Neuronal stem cell (in vitro differentiated cells): ENCODE measurements at places on chromosomes 2 and 18.
A peak's percentile ranks its signal among the peaks of the same experiment; 100 is the strongest.

GRCh38 chr2:45698554-45698953, 47.1 kb downstream of the PRKCE start:
- H3K36me3 ChIP-seq = no peaks in the 10 kb centered on the region
- H3K4me1 ChIP-seq = peaks cover 7% of the 10 kb centered on the region
- DNase-seq = no peak
- H3K4me3 ChIP-seq = no peak overlapping the region
- no peaks in the 10 kb centered on the region for H3K27me3 ChIP-seq

- H3K27me3 ChIP-seq = no peaks in the 10 kb centered on the region
- H3K4me1 ChIP-seq = peaks cover 11% of the 10 kb centered on the region
- H3K36me3 ChIP-seq = peaks cover 13% of the 10 kb centered on the region
Observed at GRCh38 chr2:24920809-24921441, 888 bp upstream of the ADCY3 start.

GRCh38 chr2:55902971-55903370, 20.6 kb downstream of the EFEMP1 start:
- H3K36me3 ChIP-seq = no peaks in the 10 kb centered on the region
- H3K27ac ChIP-seq = no peak overlapping the region
- DNase-seq = no peak
- no peaks in the 10 kb centered on the region for H3K27me3 ChIP-seq
- H3K4me1 ChIP-seq = no peaks in the 10 kb centered on the region

DNA sequence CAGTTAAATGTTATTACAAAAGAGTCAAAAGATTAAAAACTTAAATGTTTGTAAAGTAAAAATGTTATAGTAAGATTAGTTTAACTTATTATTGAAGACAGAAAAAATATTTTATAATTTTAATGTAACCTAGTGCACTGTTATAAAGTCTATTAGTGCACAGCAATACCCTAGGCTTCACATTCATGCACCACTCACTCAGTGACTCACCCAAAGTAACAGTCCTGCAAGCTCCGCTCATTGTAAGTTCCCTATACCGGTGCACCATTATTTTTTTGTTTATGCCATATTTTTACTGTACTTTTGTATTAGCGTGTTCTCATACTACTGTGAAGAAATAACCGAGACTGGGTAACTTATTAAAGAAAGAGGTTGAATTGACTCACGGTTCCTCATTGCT, 759.7 kb upstream of the CDH7 start:
- no peaks in the 10 kb centered on the region for H3K27me3 ChIP-seq
- no peaks in the 10 kb centered on the region for H3K4me1 ChIP-seq
- no peaks in the 10 kb centered on the region for H3K36me3 ChIP-seq
- H3K4me3 ChIP-seq = no peak overlapping the region
- no peak overlapping the region for H3K27ac ChIP-seq

GRCh38 chr18:24987303-24988252, 364.4 kb downstream of the ZNF521 start:
- H3K4me1 ChIP-seq = peaks cover 15% of the 10 kb centered on the region
- no peaks in the 10 kb centered on the region for H3K27me3 ChIP-seq
- no peaks in the 10 kb centered on the region for H3K36me3 ChIP-seq
- H3K27ac ChIP-seq = peak overlapping the region; percentile 26

DNA sequence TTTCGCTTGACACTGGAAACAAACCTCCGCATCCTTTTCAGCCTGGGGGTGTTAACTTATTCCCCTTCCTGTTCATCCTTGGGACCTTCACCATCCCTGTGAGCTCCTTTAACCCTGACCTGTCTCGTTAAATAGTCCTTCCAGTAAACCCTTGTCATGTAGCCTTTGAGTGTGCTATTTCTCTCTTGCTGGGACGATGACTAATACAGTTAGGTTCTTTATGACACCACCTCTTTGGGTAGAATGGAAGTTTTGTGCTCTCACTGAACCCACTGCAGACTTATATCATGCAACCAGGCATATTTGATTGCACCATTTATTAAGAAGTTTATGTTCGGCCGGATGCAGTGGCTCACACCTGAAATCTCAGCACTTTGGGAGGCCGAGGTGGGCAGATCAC, 40.5 kb upstream of the GAREM1 start:
- no peaks in the 10 kb centered on the region for H3K36me3 ChIP-seq
- H3K4me3 ChIP-seq = no peak overlapping the region
- no peaks in the 10 kb centered on the region for H3K27me3 ChIP-seq
- no peak for DNase-seq
- no peaks in the 10 kb centered on the region for H3K4me1 ChIP-seq
- no peak overlapping the region for H3K27ac ChIP-seq

DNA sequence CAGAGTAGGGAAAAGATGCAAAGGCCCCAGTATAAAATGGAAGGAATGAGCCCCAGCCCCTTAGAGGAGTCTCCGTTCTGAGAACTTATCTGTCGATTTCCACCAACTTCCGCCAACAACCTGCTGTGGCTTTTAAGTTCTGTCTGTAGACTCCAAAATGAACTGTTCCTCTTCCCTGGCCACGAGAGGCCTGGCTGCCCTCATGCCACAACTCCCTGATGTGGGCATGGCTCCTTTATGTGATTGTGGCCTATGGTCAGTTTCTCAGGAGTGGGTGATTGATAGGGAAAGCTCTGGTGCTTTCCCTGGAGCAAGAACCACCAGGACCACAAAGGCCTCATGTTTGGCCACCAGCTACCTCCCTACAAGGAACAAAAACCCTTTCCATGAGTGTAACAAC, 18.8 kb upstream of the CD207 start:
- no peaks in the 10 kb centered on the region for H3K36me3 ChIP-seq
- peaks cover 2% of the 10 kb centered on the region for H3K4me1 ChIP-seq
- no peak for DNase-seq
- H3K27me3 ChIP-seq = peaks cover 17% of the 10 kb centered on the region
- H3K4me3 ChIP-seq = no peak overlapping the region
- no peak overlapping the region for H3K27ac ChIP-seq

GRCh38 chr18:35172451-35173035, 68.3 kb upstream of the ZNF397 start:
- no peak overlapping the region for H3K27ac ChIP-seq
- H3K36me3 ChIP-seq = no peaks in the 10 kb centered on the region
- no peaks in the 10 kb centered on the region for H3K27me3 ChIP-seq
- H3K4me3 ChIP-seq = no peak overlapping the region
- no peaks in the 10 kb centered on the region for H3K4me1 ChIP-seq

DNA sequence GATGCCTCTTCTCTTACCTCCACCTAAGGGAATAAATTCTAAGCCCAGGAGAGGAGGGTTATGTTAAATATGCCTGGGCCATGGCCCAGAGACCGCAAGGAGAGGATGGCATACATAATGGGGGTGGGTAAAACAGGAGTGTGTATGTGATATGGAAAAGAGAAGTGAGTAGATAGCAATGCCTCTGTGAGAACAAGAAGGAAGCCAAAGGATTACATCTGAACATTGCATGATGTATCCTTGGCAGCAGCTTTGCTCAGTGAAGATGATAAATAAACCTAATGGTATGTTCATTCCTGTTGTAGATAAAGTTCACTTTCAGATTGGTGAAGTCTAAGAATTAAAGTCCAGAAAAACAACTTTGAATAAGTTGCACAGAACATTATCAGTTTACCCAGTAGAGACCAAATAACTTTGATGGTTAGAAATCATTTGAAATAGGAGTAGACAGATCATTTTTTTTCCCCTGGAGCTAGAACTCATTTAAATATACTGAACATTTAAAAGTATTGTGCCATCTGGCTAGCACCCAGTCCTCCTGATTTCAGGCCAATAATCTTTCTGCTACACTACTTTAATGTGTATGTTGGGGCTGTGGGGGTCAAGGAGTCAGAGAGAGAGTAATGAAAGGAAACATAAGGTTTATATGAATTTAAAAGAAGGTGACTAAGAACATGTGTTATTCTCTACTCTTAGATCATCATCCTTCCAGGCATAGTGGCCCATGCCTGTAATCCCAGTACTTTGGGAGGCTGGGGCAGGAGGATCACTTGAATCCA, 231.7 kb downstream of the PARD3B start:
- no peaks in the 10 kb centered on the region for H3K36me3 ChIP-seq
- no peak for DNase-seq
- H3K27me3 ChIP-seq = no peaks in the 10 kb centered on the region
- H3K4me1 ChIP-seq = peaks cover 4% of the 10 kb centered on the region
- no peak overlapping the region for H3K27ac ChIP-seq

DNA sequence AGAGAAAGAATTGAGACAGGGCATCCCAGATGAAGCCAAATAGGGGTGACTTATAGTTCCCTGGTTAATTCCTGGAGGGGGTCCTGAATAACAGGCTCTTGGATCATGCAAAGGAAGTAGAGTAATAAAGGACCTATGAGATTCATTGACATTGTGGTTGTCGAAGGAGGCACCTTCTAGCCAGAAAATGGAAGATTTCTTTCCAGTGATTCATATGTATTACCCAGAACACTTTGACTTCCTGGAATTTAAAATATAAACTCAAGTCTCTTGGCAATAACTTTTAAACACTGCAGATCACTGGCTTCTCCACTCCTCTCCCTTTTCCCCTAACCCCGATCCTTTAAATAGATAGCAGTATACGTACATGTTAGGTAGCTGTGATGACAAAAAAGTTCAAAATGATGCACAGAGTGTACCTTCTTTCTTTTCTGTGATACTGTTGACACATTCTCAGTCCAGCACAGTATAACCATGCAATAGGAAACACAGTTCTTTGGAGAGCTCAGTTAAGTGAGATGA, 211.8 kb downstream of the LTBP1 start:
- no peak overlapping the region for H3K27ac ChIP-seq
- DNase-seq = no peak
- no peaks in the 10 kb centered on the region for H3K4me1 ChIP-seq
- no peaks in the 10 kb centered on the region for H3K27me3 ChIP-seq

GRCh38 chr2:37569131-37569823, 102.2 kb downstream of the CDC42EP3 start:
- H3K4me1 ChIP-seq = peaks cover 12% of the 10 kb centered on the region
- no peaks in the 10 kb centered on the region for H3K27me3 ChIP-seq
- H3K27ac ChIP-seq = no peak overlapping the region

DNA sequence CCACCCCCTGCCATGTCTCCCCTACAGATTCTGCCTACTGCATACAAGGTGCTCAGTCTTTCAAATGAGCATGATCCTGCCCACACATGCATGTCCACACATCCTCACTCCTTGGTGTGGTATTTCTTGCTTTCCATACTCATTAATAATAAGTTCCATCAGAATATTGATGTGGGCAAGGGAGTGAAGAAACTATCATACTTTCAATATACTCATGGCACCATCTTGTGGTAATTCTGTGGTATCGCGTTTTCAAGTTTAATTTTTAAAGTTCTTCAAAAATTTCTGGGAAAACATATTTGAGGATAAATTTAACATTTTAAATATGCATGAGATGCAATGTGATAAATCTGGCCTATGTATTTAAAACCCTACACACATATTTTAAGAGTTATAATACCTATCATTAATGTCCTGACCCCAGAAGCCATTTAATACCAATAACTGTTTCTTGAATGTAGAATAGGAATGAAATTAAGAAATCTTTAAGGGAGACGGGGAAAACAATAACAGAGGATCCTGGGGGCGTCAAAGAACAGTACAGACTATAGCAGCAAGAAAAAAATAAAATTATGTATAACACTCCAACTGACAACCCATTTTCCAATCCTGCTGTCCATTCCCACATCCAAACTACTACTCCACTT, 110.1 kb downstream of the ZNF385B start:
- DNase-seq = no peak
- no peaks in the 10 kb centered on the region for H3K36me3 ChIP-seq
- no peak overlapping the region for H3K27ac ChIP-seq
- H3K4me3 ChIP-seq = no peak overlapping the region
- H3K27me3 ChIP-seq = no peaks in the 10 kb centered on the region

GRCh38 chr2:228839421-228839876, 431.6 kb downstream of the PID1 start:
- H3K4me1 ChIP-seq = no peaks in the 10 kb centered on the region
- H3K27ac ChIP-seq = no peak overlapping the region
- H3K4me3 ChIP-seq = no peak overlapping the region
- no peaks in the 10 kb centered on the region for H3K27me3 ChIP-seq
- DNase-seq = no peak

- no peak for DNase-seq
- no peaks in the 10 kb centered on the region for H3K27me3 ChIP-seq
- no peak overlapping the region for H3K27ac ChIP-seq
- H3K36me3 ChIP-seq = no peaks in the 10 kb centered on the region
Observed at GRCh38 chr2:192124571-192124970, 70.2 kb downstream of the TMEFF2 start.

- H3K27me3 ChIP-seq = no peaks in the 10 kb centered on the region
- no peak for DNase-seq
- H3K27ac ChIP-seq = no peak overlapping the region
- no peaks in the 10 kb centered on the region for H3K4me1 ChIP-seq
Observed at GRCh38 chr2:65215946-65216345, 11.7 kb upstream of the ACTR2 start.

- H3K4me1 ChIP-seq = no peaks in the 10 kb centered on the region
- no peaks in the 10 kb centered on the region for H3K27me3 ChIP-seq
Observed at GRCh38 chr2:138600732-138601457, 99.3 kb downstream of the SPOPL start.

DNA sequence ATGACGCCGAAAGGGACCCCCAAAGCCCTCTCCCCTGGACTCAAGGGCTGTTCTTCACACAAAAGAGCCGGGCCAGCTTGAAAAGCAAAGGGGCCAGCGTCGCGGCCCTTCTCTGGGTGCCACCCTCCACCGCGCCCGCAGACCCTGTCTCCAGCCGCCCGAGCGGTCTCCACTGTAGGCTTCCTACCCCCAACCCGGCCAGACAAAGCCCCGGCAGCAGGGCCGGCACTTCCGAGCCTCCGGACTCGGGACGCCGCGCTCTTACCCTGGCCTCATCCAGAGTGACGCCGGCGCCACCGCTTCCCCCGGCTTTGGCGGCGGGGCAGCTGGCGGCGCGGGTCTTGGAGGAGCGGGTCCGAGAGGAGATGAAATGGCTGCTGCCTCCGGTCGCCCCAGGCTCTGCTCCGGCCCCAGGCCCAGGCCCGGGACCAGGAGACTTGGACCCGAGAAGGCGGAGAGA, 603 bp downstream of the ATAD2B start:
- peaks cover 4% of the 10 kb centered on the region for H3K36me3 ChIP-seq
- peaks cover 2% of the 10 kb centered on the region for H3K4me1 ChIP-seq
- no peaks in the 10 kb centered on the region for H3K27me3 ChIP-seq
- H3K4me3 ChIP-seq = peak overlapping the region; percentile 79

- H3K4me3 ChIP-seq = no peak overlapping the region
- H3K36me3 ChIP-seq = no peaks in the 10 kb centered on the region
- H3K4me1 ChIP-seq = peaks cover 13% of the 10 kb centered on the region
- no peak for DNase-seq
Observed at GRCh38 chr2:98245491-98245890, 100.8 kb upstream of the CNGA3 start.
